Thyroid gland (tissue), 4 donors: ENCODE measurements at places on chromosomes 12 and 14. TPM values are rescaled to one million over a fixed set of nuclear protein-coding genes. Genes with fewer than 3 reads are reported as not detected.

REP15 gene
- total RNA-seq = 2.0 TPM

GRCh38 chr12:9118158-9118557 lies 2.4 kb upstream of the A2M start:
- DNase-seq = no peak

DNA sequence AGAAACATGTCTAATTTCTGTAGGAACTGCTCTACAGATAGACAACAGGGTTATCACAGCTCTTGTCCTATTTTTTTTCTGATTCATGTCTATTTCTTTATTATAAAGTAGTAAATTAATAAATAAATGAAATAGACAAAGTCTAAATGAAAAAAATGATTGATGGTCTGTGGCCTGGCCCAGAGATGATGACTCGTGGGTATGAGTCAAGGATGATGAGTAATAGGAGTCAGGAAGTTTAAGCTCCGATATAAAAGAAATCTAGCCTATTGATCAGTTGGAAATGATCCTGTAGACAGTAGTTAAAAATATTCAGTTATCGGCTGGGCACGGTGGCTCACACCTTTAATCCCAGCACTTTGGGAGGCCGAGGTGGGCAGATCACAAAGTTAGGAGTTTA lies 90.6 kb upstream of the RTL1 start:
- DNase-seq = no peak

DNA sequence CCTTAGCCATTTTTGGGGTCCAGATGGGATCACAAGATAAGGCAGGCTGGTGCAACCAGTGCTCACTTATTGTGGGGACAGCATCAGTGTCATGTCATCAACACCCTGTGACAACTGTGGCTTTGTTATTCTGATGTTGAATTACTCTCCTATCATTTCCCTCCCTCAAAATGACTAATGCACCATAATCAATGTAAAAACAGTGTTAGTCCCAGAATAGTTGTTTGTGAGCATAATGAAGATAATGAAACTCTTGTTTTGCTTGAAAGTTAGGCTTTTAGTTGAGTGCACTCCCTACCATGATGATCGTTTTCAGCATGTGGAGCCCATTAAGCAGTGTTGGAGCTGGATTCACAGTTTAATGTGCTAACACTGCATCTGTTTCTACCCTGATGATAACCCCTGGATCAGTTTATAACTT lies 151.4 kb downstream of the TMTC2 start:
- no peak for DNase-seq

DNA sequence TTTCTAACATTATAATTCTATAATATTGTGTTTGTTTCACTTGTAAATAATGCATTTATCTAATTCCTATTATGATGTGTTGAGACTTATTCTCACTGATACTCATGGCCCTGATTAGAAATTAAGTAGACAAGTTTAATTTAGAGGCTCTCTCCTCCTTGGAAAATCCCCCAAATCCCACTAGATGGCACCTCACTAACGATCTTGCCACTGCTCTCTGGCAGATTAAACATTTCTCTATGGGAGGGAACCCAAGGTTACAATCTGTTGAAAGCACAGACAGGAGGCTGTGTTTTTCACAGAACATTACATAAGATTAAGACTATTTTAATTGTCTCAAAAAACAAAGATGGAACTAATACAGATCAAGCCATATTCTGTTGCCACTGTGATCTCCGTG lies 318.7 kb downstream of the LRFN5 start:
- no peak for DNase-seq
